Activated CD4-positive, alpha-beta memory T cell treated with anti-CD3 and anti-CD28 coated beads, Interleukin-2, amount 10 ng/mL, durations not matched to agents 7 days and 5 days (primary cell): ENCODE measurements at places on chromosomes 1 and 21. TPM values are rescaled to one million over a fixed set of nuclear protein-coding genes. Genes with fewer than 3 reads are reported as not detected.

The NRIP1 gene
- 7.7 TPM for total RNA-seq

DNA sequence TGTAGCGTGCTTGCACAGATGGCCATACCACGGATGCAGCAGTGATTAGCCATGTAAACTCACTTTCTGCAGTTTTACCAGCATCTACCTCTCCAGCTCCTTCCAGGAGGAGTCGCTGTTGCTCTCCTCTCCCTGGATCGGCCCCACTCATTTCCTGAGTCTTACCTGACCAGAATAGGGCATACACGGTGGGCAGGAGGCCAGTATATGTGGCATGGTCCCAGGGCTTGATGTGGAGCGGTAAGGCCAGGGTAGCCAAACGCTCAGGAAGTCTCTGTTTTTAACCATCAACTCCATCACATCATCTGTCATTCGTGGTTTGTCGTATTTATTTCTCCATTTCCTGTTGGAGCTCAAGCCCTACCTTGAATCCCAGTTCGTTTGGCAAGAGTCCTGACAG, 163.4 kb upstream of the USP24 start:
- DNase-seq = peak; percentile 25

DNA sequence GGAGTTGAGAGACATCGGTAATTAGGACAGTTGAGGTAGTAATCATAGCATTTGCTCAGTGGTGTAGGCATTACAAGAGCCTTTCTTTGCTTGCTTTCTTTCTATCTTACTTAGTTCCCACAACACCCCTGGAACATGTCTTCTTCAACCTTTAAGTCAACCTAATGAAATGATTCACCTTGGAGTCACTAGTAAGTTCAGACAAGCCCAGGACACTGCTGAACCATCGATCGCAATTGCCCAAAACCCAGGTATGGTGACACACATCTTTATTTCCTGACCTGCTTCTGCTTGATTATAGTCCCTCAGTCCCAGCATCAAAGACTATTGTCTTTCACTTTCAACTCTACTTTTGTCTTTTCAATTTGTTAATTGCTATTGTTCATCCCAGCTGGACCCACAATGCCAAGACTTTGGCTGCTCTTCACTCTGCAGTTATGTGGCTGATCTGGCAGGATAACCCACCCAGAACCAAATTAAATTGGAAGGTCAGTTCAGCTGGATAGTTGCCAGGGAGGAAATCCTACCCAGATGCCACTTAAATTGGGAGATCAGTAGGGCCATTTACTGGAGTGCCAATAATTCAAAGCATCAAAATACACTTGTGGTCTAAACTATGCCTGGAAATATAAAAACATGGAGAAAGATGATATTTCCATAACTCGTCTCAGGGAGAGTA, 272.9 kb downstream of the RWDD3 start:
- no peak for DNase-seq

GRCh38 chr1:12475101-12475500, 142.9 kb downstream of the DHRS3 start:
- no peak for DNase-seq
